ENCODE measurements at places on chromosomes 4 and X. TPM values are rescaled to one million over a fixed set of nuclear protein-coding genes. Genes with fewer than 3 reads are reported as not detected.

- DNase-seq, result peak; percentile 9
Measured at GRCh38 chrX:41449615-41450014, 2.5 kb downstream of the NYX start.

The KDM5C gene
- 114 TPM for total RNA-seq

The STPG2 gene
- 0.07 TPM for total RNA-seq

GRCh38 chr4:41285864-41286235 lies 29.1 kb downstream of the UCHL1 start:
- DNase-seq, result no peak

DNA sequence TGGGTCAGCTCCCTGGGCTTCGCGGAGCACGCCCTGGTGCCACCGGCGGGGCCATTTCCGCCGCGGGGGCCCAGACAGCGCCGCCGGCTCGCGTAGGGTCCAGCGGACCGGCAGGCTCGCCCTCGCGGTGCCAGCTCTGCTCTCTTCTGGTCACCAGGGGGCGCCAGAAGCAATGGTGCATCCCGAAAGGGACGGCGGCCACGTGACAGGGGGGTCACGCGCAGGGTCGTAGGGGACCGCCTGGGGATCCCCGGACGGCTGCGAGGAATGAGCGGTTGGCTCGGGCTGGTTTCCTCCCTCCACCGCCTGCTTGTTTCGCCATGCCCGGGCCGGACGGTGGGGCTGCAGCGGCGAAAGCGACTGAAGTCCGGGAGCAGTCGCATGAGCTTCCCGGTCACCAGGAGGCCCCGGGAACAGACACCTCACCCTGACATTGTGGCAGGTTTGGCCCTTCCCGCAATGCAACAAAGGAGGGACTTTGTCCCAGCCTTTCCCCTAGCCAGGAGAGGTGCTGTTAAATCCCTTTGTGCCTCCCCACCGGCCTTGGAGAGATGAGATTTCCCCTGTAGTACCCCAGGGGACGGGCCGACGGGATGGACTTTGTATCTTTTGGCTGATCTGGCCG lies 15.8 kb downstream of the ZCCHC12 start:
- no peak for DNase-seq

The C1QTNF7 gene
- not detected for total RNA-seq

The TBC1D25 gene
- total RNA-seq, result 6.6 TPM

The BEX2 gene
- 74.2 TPM for total RNA-seq

GRCh38 chrX:46695491-46695890 lies 63.4 kb downstream of the SLC9A7 start:
- no peak for DNase-seq

The PAGE5 gene
- not detected for total RNA-seq

- DNase-seq, result no peak
Measured at GRCh38 chr4:10622728-10623127, 61.8 kb downstream of the CLNK start.

The ITIH6 gene
- not detected for total RNA-seq

DNA sequence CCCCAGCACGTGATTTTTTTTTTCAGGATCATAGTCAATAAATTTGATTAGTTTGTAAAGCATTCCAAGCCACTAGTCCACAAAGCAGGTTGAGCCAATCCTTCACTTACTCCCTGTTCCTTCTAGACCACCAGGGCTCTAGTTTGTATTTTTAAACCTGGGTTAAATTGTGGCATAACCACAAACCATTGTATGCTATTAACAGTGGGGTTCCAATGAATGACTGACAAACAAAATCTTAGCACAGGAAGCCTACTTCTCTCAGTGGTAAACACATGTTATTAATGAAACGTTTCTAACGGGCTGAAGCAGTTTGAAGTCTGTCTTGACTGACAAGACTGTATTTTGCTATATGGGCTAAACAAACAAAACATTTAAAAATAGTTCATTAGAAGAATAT lies 48.6 kb upstream of the GYPA start:
- no peak for DNase-seq

GRCh38 chr4:158376106-158376840 lies 145.4 kb upstream of the RXFP1 start:
- DNase-seq, result no peak

The TXK gene
- total RNA-seq, result 0.67 TPM

The FGA gene
- total RNA-seq, result not detected

DNA sequence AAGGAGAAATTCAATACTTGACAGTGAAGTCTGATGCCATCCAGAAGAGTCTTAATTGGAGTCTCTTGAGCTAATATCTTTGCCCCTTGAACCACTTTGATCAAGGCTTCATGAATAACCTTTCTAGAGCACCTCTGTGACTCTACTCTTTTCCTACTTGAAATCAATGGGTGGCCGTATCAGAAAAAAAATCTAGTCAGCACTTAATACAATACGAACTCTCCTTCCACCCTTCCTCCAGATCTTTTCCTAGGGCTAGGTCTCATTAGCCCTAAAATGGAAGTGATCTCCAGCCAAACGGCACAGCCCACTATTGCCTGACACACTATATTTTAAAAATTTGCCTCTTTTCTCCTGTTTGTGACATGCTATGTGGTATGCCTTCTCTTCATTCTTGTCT lies 129.6 kb upstream of the TLL1 start:
- no peak for DNase-seq

DNA sequence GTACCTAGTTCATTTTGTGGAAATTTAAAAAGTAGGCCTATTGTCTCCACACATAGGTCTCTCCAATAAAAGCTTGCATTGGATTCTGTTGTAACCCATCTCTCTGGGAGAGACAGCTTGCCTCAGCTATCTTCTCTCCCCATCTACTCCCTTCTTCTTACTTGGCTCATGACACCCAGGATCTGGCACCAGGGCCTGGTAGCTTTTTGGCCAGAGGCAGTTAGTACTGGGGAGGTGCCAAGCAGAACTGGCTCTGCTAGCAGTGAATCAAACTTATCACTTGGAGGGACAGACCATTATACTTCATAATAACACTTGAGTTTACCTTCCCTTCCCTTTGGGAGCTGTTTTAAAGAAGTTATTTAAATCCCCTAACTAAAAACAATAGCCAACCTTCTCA lies 31.8 kb downstream of the PLAC1 start:
- DNase-seq, result no peak

DNA sequence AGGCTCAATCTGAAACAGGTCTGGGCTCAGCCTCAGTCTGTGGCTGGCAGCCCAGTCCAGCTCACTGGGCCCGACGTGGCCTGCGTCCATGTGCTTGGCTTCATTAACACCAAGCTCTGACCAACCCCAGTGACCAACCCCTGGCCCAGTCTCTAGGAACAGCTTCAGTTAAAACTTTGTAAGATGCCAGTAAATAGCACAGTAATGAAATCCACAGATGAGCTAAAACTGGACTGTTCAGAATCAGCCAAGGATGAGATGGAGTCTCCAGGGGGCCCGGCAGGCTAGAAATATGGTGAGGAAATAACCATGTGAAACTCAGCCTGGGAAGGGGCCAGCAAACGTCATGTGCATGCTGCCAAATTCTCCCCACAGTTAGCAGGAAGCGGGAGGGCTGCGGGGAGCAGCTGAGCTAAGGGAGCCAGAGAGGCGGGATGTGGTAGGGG lies 37.1 kb upstream of the XPNPEP2 start:
- DNase-seq, result no peak

DNA sequence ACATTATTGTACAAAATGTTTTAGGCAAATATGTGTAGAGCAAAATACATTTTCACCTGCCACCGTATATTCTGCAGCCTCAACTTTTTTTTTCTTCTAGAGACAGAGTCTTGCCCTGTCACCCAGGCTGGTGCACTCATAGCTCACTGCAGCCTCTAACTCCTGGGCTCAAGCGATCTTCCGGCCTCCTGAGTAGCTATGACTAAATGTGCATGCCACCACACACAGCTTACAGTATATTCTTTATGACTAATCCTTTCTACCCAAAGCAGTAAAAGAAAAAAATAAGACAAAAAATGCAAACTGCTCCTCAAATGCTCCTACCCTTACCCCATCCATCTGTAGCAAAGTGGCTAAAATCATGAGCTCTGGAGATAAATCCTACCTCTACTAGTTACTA lies 426.3 kb downstream of the KCNIP4 start:
- DNase-seq, result no peak

DNA sequence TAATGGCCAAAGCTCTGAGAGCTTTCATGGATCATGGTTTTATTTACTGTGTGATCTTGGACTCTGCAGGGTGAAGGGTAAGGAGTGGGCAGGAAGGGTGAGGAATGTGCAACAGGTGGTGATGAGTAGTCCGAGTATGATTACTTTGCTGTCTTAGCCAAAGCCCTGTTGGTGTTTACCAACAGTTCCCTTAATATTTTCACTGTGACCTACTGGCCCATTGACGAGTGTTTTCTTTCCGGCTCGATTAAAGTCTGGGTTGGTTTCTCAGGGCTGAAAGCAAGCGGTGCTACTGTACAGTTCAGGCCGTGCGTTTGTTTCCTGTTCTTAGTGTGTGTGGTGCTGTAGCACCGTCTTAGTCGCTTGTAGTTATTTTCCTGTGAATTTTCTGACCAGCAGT lies 2.6 kb downstream of the ARHGAP24 start:
- no peak for DNase-seq

DNA sequence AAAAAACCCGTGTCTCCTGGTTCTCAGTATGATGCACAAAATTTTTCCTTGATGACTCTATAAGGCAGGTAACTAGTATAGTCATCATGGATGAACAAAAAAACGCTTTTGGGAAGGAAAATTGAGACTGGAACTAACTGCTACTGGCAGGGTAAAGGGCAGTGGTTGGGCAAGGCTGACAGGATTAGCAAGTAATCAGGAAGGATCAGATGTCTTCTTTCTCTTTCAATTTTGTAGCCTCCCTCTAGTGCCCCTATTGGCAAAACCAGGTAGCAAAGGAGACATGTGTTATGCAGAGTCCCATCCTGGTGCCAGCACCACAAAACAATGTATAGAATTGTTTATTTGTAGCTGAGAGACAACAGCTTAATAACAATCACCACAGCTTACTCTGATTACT lies 12.8 kb upstream of the SLITRK4 start:
- no peak for DNase-seq

GRCh38 chr4:168594121-168594520 lies 97.3 kb downstream of the PALLD start:
- no peak for DNase-seq

DNA sequence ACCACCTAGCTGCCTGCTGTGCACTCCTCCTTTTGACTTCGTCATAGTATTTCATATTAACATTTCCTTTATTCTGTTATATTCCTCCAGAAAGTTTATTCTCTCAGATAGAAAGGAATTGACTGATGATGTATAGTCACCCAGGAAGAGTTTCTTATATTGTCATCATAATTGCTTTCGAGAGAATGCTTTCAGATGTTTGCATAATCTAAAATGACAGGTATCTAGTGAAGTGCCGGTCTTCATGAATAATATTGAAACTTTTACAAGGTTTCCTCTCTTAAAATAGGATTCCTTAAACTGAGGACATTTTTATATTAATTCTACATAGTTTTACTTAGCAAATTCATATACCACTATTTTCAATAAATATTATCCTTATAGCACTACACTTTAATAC lies 10.1 kb downstream of the SEC24D start:
- DNase-seq, result no peak

DNA sequence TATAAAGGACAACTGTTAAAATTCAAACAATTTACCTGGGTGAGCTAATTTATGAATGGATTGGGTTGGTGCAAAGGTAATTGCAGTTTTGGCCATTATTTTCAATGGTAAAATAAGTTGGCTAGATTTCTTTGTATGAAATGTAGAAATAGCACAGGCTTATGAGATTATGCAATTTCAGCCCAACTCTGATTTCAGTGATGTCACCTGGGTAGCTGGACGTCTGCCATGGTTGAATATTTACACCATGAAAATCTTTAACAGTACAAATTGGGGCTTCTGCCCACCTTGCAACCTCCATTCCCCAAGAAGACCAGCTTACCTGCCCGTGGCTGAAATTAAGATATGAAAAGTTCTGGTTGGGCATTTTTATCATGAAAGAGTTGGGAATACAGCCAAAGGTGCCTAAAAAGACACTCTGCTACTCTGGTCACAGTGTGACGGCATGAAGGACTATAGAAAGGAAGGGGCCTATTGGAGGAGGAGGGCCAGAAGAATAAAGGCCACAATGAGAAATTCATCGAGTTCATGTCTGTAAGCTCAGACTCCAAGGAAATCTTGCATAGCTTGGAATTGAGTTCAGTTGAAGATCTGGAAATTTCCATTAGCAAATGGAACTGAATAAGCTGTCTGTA lies 29.7 kb downstream of the EGF start:
- DNase-seq, result no peak

DNA sequence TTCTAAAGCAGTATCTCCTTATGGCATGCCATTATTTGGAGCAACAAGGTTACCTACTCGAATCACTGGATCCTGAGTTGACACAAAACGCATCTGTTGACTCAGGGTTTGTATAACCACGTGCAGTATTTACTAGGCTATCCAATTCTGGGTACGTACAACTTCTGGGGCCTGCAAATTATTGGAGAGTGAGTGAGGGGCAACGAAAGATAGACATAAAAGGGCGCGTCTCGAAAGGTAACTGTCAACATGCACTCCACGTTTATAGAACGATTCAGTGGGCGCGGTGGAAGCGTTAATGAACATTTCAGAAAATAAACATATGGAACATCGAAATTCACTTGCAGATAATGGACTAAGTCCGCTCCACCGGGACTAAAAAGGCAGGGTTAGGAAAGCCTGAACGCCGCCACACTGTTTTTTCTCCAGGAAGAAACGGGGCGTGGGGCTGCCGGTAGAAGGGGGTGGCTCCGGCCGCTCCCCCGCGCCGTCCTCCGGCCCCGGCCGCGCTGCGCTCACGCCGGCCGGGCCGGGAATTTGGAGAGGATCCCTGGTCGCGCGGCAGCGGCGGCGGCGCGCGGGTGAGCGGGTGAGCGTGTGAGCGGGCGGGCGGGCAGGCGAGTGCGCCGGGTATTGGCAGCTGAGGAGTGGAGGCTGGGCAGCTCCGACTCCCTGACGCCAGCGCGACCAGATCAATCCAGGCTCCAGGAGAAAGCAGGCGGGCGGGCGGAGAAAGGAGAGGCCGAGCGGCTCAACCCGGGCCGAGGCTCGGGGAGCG lies at the start of gene SMAD1:
Gene SMAD1, plus strand, starts transcription at position 690 of the 778 bp plus-strand sequence. CDS start 32,761 bp downstream, outside the sequence.
- peak; percentile 19 for DNase-seq

GRCh38 chr4:115042496-115042895 lies 70.9 kb downstream of the NDST4 start:
- DNase-seq, result no peak

DNA sequence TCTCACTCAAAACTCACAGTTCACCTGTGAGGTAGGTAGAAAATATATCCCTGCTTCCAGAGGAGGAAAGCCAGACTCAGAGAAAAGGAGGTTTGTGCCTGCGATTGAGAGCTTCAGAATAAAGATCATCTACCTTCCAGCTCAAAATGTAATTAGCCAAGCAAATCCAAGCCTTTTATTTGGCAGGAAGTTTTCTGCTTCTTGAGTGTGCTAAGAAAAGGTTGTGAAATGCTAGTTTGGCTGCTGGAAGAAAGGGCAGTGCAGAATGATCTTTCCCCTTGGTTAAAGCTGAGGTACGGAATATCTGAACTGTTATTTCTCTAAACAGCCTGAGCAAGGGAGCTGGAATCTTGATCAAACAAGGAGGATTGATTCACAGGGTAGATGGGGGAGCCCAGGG lies 59.7 kb upstream of the VCX3B start:
- DNase-seq, result no peak

The F9 gene
- not detected for total RNA-seq

The MSX1 gene
- 1.6 TPM for total RNA-seq

GRCh38 chrX:136147976-136148375 lies 643 bp downstream of the FHL1 start:
- DNase-seq, result no peak
